Esophagus squamous epithelium (tissue), 5 donors: ENCODE measurements at places on chromosomes 4 and X. TPM values are rescaled to one million over a fixed set of nuclear protein-coding genes. Genes with fewer than 3 reads are reported as not detected.

The HEPH gene
- total RNA-seq = 0.76 TPM

The GRIA3 gene
- 0.44 TPM for total RNA-seq

The ASMT gene
- not detected for total RNA-seq

The FGFBP1 gene
- 386 TPM for total RNA-seq

The MAGEB2 gene
- not detected for total RNA-seq

The IQCM gene
- total RNA-seq = not detected

The IGFBP7 gene
- total RNA-seq = 132 TPM

The PTTG2 gene
- total RNA-seq = not detected

The NAA15 gene
- total RNA-seq = 51.1 TPM

The CT45A2 gene
- total RNA-seq = not detected

The SSX4B gene
- not detected for total RNA-seq

The WAS gene
- 1.2 TPM for total RNA-seq

DNA sequence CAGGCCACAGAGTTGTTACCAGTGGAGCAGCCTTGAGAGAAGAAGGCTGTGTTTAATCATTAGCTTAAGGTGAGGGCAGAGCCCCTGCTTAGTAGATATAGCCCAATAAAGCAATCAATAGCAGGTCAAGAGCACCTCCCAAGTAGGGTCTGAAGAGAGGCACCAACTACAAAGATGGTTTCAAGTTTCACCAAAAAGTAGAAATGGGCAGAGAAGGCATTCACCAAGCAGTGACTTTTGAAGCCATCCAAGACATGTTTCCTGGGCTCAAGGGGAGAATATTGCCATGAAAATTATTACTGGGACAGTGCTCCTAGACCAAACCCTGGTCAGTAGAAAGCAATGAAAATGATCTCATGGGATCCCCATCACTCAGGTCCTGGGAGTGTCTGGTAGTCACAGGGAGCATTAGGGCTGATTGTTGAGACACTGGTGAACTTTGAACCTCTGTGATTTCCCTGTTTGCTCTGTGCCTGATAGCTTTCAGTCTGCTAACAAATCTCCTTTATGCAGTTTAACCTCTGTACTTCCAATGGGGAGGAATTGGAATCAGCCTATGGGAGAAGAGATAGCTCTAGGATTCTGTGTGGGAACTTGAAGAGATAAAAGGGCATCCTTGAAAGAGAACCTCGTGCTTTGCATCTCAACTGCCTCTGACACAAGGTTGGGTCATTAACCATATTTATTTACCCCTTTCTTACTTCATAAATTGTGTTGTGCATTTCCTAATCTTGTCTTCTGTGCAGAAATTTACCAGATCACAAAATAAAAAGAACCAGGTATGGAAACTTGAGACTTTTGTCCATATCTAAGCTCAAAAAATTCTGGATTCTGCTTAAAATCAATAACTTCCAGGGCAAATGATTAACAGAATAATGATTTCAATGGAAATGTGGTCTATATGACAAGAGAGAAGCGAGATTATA, 9.3 kb upstream of the OTC start:
- no peak for DNase-seq

DNA sequence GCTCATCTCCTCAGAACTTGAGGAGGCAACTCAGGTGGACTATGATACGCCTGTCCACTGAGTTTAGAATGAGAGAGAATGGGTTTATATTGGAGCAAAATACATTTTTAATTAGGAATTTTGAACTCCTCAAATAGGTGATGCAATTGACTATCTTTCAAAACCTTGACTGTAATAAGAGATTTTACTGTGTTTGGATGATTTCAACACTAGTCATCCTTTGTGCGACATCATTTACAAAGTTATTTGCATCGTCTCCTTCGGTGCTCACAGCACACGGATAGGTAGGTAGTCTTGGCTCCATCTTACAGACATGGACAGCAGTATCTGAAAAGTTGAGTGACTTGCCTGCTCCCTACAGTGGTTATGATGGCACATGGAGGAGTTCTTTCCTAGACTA, 67.0 kb downstream of the AASDH start:
- DNase-seq = no peak

- no peak for DNase-seq
Measured at GRCh38 chrX:109830704-109831206, 97.7 kb upstream of the ACSL4 start.

DNA sequence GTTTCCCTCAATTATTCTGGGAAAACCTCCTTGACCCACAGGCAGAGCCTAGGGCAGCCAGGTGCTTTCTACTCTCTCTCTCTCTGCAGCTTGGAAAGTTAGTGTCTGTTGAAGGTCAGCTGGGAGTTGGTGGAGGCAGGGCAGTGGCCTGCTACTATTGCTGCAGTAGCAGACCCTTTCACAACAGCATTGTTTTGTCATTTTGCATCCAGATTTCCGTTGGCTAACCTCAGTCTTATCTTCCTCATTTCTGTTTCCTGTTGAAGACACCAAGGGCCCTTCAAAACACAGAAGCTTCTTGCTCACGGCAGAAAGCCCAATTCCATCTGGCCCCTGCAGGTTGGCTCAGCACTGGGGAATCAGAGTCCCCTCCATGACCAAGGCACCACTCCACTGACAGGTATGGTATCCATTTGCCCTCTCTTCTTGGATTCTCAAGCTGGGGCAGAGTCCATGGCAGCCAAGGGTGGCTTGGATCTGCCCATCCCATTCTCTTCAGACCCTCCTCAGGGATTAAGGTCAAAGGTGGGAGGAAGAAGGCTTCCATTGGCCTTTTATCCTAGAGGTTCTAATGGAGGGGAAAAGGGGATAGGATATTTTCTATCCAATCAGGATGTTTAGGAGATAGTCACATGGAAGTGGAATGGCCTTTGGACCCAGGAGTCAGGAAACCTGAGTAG, 24.6 kb downstream of the VSIG4 start:
- DNase-seq = no peak

DNA sequence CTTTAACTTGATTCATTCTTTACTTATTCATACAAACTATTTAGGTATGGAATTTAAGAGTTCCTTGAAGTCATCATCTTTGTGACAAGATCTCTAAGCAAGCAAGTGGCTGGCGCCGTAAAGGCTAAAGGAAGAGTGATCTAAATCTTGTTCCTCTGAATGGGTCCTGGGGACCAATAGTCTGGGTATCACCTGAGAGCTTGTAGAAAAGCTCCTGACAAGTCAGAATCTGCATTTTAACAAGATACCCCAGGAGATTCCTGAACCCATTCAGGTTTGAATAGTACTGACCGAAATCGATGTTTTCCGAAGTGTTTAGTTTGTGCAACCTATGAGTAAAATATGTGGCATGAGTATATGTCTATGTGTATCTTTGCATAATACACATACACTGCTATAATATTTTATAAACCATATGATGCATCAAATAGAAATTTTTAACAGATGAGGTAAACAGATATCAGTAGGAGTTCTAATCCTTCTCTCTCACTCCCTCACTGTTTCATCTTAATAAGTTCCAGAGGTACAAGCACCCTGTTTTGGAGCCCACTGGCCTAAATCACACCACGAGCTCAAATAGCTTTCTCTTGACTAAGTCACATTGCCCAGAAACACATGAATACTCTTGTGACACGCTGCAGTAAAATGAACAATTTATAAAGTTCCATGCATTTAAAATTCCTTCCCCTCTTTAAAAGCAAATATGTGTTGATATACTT, 170.0 kb downstream of the RELL1 start:
- no peak for DNase-seq

DNA sequence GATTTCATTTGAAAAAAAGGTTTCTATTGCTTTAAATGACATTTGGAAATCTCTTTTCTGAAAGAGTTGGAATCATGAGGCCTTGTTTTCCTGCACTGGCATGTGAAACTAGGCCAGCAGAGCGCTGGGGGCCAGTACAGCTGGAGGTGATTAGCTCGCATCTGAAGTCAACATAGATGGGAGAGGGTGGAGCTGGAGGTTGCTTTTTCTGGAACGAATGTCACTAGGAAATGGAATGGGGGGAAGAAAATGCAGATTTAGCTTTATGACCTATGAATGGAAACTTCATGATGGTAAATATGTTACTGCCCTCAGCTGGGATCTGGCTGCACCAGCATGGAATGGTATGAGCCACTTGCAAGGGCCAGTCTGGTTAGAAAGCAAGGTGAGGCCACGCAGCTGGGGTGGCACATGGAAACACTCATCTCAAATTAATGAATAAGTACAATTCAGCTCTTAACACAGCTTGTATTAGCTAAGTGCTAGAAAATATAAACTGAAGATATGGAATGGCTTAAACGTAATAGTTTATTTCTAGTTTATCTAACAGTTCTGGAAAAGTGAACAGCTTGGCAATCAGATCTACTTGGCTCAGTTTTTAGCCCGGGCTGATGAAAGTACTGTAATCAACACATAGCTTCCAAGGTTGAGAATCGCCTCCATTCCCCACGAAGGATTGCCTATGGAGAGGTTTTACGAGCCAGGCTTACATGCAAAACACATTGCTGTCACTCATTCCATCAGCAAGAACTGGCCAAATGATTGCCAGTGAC, 32.5 kb downstream of the SLC10A6 start:
- DNase-seq = no peak

DNA sequence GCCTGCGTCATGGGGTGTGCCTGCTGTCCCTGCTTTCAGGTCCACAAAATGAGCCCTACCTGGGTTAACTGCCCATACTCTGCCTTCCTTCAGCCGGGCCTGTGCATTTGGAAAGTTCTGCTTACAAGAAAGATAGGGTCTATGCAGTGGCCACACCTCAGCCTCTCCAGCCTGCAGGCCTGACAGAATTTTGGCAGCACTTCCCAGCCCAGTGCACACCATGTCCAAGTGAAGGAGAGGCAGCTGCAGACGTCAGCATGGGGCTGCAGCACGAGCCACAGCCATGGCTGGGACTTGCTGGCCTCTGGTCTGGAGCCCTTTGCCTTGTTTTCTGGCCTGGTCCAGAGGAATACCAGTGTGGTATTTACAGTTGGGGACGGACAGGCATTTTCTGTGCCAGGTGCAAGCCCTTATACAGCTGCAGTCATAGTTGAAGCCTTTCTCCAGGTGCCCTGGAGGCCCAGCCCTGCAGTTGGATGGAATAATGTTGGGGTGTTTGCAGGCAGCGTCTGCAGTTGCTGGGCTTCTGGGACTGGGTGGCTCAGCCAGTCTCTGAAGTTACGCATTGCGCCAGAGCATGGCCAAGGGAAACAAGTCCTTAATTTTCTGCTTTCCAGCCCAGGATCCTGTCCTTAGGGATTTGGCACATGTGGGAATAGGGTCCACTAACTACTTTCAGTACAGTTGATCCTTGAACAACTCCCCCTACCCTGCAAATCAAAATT, 26.2 kb downstream of the JADE1 start:
- DNase-seq = no peak

GRCh38 chrX:122047261-122047660, 999.9 kb downstream of the GLUD2 start:
- no peak for DNase-seq

GRCh38 chrX:18026166-18026565, 165.1 kb upstream of the RAI2 start:
- DNase-seq = no peak

GRCh38 chr4:189613207-189613606, 327.5 kb upstream of the FRG1 start:
- DNase-seq = no peak

DNA sequence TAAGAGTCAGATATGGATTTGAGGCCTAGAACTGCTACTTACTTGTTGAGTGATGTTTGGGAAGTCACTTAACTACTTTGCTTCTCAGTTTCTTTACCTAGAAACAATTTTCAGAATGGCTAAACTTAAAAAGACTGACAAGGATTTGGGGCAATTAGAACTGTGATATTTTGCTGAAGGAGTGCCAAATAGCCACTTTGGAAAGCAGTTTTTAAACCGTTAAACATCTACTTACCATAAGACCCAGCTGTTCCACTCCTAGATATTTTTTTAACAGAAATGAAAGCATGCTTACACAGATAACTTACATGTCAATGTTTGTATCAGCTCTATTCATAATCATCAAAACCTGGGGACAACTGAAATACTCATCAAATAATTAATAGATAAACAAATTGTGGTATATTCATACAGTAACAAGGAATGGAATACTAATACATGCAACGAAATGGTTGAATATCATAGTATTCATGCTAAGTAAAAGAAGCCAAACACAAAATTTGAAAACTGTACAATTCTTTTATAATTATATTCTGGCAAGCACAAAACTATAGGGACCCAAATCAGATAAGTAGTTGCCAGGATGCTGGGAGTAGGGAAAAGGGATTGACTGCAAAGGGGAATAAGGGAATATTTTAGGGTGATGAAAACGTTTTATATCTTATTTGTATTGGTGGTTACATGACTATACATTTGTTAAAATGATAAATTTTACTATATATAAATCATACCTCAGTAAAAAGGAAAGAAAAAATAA, 24.0 kb downstream of the RPA4 start:
- DNase-seq = no peak

DNA sequence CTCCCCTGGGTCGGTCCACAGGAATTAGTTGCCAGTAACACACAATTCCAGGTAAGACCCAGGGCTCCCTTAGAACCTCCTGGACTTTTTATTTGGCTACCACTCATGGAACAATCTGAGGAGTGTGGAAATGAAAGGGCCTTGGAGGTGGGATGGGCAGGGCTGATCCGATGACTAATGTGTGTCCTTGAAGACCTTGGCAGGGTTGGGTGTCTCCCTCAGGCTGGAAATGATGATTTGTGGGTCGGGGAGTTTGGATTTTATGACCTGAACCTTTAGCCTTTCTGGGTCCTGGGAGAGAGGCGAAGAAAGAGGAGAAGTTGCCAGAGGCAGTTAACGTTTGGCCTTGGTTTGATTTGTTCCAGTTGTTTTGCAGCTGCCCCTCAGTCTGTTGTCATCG, 425.0 kb downstream of the MID1IP1 start:
- DNase-seq = no peak

- DNase-seq = no peak
Measured at GRCh38 chrX:40694802-40695201, 40.5 kb downstream of the MED14 start.

DNA sequence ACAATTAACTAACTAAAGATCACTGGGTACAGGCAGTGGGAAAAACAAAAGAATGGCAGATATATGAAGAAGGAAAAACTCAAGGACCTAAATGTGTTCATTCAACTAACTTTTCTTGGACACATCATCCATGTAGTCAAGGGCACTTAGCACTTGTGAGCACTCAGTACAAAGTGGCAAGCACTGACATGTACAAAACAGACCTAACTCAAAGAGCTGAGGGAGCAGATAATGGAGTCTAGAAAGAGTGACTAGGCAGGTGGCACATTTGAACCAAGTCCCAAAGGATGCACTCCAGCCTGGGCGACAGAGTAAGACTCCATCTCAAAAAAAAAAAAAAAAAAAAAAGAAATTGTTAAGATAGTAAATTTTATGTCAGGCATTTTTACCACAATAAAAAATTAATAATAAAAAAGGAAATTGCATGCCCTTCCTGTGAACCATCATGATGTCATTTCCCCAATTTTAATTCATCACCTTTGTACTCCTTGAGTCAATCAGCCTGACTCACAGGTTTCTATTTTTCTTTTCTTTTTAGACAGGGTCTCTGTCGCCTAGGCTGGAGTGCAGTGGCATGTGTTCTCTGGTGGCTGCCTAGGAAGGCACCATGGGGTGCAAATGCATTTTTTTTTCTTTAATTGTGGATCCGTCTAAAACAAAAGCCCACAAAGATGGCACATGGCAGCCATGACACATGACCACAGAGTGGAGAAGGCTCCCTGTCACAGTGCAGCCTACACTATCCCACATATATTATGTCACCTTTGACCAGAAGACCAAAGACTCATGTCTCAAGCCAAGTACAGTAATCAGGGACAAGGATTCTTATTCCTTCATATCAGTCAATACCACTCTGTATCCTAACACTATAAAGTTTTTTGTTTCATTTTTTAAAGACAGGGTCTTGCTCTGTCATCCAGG, 91.9 kb downstream of the CHST7 start:
- DNase-seq = no peak

- no peak for DNase-seq
Measured at GRCh38 chr4:128310266-128310697, 22.7 kb upstream of the PGRMC2 start.
